ENCODE measurements at places on chromosomes 2 and 18. TPM values are rescaled to one million over a fixed set of nuclear protein-coding genes. Genes with fewer than 3 reads are reported as not detected.

DNA sequence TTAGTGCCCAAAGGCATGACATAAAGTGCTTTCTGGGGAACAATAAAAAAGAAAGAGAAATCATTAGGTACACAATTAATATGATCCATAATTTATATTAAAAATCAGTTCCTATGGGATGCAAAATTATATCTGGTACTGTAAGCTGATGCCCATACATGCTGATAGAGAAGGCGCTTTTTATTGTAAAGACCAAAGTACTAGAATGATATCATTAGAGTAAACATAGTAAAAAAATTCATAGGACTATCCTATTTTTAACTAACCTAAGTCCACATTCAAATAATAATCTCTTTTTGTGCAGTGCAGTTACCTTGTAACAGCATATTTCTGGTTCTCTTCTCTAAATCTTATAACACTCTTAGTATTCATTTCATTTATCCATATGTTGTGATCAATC, 252.2 kb downstream of the ASXL3 start:
- DNase-seq = no peak

The EML6 gene
- 1.4 TPM for total RNA-seq

The DOCK10 gene
- 18.1 TPM for total RNA-seq

DNA sequence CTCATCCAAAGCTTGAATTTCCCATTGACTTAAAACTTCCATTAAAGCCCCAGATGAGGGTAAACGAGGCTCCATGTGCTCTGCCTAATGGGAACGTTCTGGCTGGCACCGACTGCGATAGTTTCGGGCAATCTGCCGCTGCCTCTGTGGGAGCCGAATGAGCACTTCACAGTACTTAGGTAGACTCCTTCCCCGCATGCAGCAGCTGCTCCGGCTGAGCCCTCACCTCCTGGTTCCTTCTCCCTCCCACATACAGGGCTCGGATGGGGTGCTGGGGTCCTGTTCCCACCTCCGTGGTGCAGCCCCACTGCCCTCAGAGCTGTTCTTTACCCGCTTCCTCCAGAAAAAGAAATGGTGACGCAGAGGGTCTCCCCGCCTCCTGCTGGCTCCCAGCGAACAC, 476.5 kb upstream of the SALL3 start:
- no peak for DNase-seq

- no peak for DNase-seq
These were observed 337.9 kb upstream of the SLC39A10 start for GRCh38 chr2:195319112-195319460.

The POTEI gene
- total RNA-seq = 0.46 TPM

The FSHR gene
- total RNA-seq = not detected

DNA sequence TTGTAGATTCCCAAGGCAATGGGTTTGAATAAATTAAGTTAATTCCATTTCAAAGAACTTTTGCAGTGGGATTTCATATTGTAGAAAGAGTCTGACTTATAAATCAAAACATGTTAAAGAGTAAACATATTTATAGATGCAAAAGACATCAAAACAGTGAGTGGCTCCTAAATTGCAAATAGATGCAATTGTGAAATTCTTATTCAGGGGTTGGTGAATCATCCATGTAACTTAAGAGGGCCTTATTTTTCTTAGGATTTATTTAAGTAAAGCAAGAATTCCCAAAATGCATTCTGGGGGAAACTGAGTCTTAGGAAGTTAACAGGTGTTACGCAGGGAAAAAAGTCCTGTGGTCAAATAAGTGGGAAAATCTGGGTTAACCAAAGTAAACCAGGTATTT, 11.3 kb downstream of the TANC1 start:
- no peak for DNase-seq

GRCh38 chr2:43196768-43197587, 29.4 kb downstream of the ZFP36L2 start:
- DNase-seq = no peak

DNA sequence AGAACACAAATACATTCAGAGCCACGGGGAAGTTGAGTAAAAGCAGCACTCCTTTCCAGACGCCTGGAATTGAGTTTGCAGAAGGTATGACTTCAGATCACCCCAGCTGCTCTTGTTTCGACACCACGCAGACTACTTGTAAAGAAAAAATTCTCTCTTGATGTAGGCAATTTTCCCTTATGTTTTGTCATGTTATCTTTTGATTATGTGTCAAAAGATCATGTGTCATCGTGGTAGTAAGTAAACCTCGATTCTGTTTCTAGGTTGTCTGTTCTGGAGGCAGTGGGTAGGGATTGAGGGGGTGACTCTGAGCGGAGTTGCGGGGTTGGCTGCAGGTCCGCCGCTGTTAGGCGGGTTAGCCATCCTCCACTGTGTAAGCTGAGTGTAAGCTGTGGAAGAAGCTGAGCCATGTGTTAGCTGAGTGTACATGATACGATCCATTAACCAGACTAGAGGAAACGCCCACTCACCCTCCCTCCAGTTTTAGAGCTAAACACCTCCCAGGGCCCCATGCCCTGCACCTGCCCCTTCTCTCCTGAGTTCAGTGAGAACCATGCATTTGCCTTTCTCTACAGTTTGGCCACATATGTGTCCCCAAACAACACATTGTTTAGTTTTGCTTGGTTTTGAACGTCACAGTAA, 181.8 kb downstream of the SNTG2 start:
- DNase-seq = no peak

GRCh38 chr2:58067001-58067400, 20.4 kb downstream of the VRK2 start:
- DNase-seq = no peak

The LIPG gene
- total RNA-seq = 1.3 TPM

GRCh38 chr2:86570059-86570458, 6.8 kb upstream of the CHMP3 start:
- DNase-seq = no peak

The SH3RF3 gene
- 6.5 TPM for total RNA-seq

The STARD6 gene
- total RNA-seq = not detected

GRCh38 chr2:40281021-40281940, 170.6 kb downstream of the SLC8A1 start:
- no peak for DNase-seq

The SPDYA gene
- total RNA-seq = 4.2 TPM

DNA sequence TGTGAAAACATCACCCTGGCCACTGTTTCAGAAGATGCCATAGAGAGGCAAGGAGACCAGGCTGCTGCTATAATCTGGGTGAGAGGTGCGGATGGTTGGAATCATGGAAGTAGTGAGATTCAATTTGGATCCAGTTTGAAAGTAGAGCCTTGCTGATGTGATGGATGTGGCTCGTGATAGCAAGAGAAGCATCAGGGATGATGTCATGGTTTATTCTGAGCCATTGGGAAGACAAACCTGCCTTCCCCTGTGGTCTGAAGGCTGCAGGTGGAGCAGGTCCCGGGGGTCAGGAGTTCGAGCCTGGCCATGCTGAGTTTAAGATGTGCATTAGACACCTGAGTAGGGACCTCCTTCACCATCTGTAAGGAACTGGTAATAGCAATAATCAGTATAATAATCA, 49.6 kb upstream of the CHMP1B start:
- no peak for DNase-seq

- no peak for DNase-seq
These were observed 10.4 kb upstream of the RAPGEF4 start for GRCh38 chr2:172725284-172725683.

The TRIP12 gene
- 197 TPM for total RNA-seq

DNA sequence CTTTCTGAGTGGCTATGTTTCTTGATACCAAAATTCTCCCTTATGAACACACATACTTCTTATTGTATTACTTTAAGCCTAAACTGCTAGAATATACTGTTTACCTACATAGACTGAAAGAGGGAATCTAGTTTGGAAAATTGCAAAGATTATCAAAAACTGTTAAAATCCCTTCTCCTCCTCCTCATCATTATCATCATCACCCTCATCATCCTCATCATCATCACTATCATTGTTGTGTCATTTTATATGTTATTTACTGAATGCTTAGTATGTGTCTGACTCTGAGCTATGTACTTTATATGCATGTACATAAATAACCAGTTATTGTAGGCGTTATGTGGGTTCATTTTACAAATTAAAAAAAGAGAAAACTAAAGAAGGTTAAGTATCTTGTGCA, 19.6 kb upstream of the LRP1B start:
- no peak for DNase-seq

GRCh38 chr2:3930246-3930645, 226.9 kb downstream of the DCDC2C start:
- no peak for DNase-seq

DNA sequence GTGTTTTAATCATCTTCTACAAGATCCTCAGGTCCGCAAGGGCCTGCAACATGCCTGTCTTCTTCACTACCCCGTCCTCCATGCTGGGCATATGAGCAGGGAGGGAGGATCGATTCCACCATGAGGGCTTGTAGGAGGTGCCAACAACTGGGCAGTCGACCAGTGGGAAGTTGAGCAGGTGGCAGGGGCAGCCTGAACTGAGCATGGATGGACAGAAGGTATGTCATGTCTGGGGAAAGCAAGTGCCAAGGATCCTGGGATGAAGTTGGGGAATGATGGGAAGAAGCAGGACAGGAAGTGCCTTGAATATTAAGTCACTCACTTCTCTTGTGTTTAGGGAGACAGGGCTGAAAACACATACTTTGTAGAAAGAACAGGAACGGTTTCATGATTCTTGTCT, 44.7 kb downstream of the CTIF start:
- DNase-seq = no peak

GRCh38 chr2:121133551-121134319, 151.3 kb downstream of the TFCP2L1 start:
- DNase-seq = no peak

GRCh38 chr2:48356701-48357325, 173.1 kb upstream of the STON1 start:
- DNase-seq = no peak

- no peak for DNase-seq
These were observed 47.1 kb downstream of the ITGAV start for GRCh38 chr2:186636800-186637496.

The D2HGDH gene
- 31.2 TPM for total RNA-seq

- DNase-seq = no peak
These were observed 19.2 kb downstream of the DTNA start for GRCh38 chr18:34729264-34729663.

- DNase-seq = no peak
These were observed 38.0 kb downstream of the KCNE4 start for GRCh38 chr2:223090039-223090438.

GRCh38 chr2:208638059-208638458, 231.5 kb downstream of the PTH2R start:
- no peak for DNase-seq

DNA sequence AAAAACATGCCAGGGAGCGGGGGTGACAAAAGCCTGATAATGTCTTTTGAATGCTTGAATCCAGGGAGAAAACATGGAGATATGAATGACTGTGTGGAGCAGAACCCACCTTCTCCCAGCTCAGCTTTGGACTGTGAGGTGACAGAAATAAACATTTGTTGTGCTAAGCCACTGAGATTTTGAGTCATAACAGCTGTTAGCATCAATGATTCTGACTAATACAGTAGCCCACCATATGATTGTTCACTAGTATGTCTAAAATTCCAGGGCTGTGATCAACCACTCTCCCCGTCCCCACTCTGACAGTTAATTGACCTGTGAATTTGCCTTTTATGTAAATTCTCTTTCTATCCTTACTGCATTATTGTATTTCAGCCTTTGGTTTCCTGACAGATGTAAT, 69.1 kb downstream of the PDK1 start:
- DNase-seq = no peak

The EPB41L3 gene
- total RNA-seq = 163 TPM

The ATP8B1 gene
- 21.8 TPM for total RNA-seq

The MC4R gene
- 0.28 TPM for total RNA-seq

- DNase-seq = no peak
These were observed 374.3 kb downstream of the SLC4A3 start for GRCh38 chr2:220001751-220002150.

- no peak for DNase-seq
These were observed 101.4 kb downstream of the HDAC4 start for GRCh38 chr2:239299218-239299939.

GRCh38 chr2:230128623-230129342, 60.1 kb upstream of the SLC16A14 start:
- DNase-seq = no peak

DNA sequence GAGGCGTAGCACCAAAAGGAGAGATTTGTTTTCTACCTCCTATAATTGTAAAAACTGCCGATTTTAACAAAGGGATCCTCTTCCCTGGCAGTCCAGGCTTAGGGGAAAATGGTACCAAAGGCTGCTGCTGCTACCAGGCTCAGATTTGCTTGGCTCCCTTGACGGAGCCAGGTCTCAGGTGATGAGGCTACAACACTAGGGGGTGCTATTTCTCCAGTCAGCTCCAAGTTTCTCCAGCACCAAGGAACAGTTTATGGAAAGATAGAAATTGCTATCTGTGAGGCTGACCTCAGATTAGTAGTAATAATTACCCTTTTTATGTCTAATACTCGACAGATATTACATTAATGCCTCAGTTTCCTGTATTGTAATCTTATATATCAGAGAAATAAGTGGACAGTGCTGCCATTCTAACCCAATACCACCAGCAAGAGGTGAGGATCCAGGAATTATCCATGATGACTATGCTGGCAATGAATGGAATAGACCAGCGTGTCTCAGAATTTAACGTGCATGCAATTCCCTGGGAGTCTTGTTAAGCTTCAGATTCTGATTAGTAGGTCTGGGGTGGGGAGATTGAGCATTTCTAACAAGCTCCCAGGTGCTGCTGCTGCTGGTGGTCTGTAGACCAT, 111.3 kb downstream of the ESCO1 start:
- DNase-seq = no peak

All from omental fat pad (tissue), 4 donors.